ENCODE measurements at places on chromosomes 11 and 22.
A peak's percentile ranks its signal among the peaks of the same experiment; 100 is the strongest.

DNA sequence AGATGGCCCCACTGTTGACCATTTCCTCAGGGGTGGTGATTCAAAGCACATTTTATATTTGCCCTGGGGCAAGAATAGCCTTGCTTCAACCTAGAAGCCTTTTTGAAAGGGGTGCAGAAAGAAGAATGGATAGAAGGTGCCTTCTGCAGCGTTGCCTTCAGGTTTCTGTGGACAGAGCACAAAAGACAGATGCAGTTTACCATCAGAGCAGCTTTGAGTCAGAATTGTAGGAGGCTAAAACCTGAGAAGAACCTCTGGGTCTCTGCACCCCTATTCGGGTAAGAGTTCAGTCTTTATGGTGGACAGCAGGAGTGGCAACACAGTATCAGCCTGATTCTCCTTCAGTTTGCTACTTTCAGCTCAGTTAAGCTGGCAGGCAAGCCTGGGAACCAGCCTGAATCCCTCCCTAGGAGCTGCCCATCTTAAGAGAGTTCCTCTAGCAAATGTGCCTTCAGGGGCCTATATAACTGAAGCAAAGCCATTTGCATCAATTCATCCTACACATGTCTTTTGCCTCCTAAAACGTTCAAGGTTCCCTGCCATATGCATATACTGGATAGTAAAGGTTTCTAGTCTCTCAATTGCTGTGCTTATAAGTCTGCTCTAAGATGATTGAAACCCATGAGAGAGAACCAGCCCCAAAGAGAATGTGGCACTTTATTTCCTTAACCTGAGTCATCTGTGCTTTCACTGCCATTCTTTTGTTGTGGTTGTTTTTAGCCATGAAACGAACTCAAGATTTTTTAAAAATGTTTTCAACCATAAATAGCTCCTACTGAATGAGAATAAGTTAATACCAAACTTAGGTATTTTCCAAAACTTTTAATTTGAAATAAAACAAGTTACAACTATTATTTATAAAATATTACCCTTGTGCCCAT, 123.0 kb downstream of the TRIM44 start:
- no peak for DNase-seq

GRCh38 chr11:122850076-122850631, 11.9 kb downstream of the CRTAM start:
- no peak for DNase-seq

DNA sequence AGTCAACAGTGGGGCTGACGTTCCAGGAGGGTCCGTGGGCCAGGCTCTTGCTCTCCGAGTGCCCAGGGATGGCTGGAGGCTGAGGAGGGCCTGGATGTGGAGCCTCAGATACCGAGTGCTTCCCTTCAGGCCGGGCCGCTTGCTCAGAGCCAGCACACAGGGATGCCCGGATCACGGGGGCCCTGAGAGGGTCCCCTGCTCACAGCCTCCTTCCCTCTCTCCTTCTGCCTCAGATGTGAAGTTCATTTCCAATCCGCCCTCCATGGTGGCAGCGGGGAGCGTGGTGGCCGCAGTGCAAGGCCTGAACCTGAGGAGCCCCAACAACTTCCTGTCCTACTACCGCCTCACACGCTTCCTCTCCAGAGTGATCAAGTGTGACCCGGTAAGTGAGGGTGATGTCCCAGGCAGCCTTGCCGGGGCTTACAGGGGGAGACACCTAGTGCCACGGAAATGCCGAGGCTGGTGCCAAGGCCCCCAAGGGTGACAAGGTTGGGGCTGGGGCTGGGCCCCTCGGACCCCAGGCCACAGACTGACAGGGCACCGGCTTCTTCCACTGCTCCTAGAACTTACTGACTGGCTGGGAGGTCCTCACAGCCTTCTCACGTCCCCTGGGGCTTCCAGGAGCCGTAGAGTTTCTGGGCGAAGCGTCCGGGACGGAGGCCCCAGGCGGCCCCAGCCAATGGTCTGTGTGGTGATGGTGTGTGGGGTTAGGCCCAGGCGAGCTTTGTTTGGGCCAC, 7.0 kb downstream of the CCND1 start:
- DNase-seq, result no peak

DNA sequence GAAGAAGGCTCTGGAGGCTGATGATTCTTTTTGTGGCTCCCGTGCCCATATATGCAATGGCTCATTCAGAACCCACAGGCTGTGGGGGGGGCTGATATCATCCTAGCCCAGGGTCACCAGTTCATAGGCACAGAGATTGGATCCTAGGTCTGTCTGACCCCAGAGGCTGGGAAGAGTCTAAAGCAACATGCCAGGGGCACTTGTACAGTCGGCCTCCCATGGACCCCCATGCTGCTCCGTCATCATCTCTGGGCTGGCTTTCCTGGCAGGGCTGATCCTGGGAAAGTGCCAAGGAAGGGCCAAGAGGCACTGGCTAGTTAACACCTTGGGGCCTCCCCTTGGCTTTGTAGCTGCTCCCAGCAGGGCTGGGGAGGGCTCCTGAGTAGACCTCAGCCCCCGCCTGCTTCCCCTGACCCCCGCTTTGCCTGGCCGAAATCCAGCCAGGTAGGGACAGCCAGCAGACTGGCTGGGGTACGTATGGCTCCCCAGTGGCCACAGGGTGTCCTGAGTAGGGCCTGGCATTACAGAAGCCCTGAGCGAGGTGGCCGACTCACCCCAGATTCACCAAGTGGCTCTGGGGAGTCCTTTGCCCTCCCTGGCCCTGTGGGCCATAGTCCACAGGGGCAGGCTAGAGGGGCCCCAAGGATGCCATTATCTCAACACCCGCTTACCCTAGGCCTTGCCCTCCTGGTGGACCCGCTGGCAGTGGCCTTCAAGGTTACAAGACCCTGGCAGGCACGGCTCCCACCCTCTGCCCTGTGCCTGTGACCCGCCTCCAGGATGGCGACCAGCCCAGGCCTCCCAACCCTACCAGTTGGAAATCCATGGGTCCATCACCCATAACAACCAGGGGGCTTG, 22.5 kb downstream of the FADS3 start:
- no peak for DNase-seq

DNA sequence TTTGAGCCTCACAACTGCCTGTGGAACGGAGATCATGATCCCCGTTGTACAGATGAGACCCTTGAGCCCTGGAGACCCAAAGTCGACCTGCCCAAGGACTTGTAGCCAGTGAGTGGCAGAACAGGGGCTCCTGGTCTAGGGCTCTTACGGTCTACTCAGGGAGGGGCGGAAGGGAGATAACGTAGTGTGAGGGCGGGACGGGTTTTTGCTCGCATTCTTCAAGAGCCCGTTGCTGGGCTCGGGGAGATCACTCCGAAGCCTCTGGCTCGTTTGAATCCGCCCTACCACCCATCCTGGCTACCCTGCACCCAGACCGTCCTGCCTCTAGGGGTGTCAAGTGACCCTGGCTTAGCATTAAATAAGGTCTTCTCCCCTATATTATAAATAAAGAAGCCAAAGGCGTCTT, 639 bp downstream of the CRY2 start:
- DNase-seq, result peak; percentile 11

- DNase-seq, result no peak
Measured at GRCh38 chr22:16960220-16960883, 47.7 kb downstream of the GAB4 start.

GRCh38 chr11:43834286-43834685, 46.3 kb upstream of the ALKBH3 start:
- DNase-seq, result no peak

DNA sequence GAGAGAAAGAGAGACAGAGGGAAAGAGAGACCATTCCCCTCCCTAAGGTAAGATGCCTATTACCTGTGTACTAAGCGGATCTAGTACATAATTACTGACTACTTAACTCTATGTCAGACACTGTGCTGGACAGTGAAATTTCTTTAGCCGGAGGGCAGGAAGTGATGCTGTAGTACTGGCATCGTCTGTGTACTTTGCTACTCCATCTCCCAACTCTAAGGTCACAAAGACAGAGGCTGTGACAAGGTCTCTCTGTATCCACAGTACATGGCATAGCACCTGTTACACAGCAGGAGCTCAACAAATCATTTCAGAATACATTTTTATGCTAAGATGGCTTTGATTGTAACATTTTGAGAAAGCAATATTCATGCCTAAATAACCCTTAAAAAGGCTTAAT, 9.0 kb downstream of the BLID start:
- no peak for DNase-seq

- DNase-seq, result no peak
Measured at GRCh38 chr11:116605543-116606459, 167.0 kb downstream of the BUD13 start.

GRCh38 chr11:61164606-61165424, 3.6 kb upstream of the VPS37C start:
- DNase-seq, result no peak

GRCh38 chr11:126054408-126054807, 8.3 kb downstream of the CDON start:
- DNase-seq, result no peak

DNA sequence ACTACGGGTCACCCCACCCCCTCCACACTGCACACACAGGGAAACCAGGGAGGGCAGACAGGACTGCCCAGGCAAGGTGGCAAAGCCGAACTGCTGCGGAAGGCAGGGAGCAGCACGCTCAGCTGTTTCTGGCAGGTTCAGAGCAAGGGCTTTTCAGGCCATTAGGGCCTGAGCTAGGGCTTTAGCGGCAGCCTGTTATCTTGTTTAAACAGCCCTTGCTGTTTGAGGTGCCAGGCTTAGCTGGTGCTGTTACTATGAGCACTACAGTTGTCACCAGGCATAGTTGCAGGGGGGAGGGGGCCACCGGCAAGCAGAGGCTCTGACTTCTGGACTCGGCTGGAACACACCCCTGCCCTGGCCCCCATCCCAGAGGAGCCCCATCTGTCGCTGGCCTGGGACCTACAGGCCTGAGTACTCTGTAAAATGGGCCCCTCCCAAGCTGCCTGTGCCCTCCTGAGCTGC, 34.9 kb downstream of the RSPH14 start:
- DNase-seq, result no peak

DNA sequence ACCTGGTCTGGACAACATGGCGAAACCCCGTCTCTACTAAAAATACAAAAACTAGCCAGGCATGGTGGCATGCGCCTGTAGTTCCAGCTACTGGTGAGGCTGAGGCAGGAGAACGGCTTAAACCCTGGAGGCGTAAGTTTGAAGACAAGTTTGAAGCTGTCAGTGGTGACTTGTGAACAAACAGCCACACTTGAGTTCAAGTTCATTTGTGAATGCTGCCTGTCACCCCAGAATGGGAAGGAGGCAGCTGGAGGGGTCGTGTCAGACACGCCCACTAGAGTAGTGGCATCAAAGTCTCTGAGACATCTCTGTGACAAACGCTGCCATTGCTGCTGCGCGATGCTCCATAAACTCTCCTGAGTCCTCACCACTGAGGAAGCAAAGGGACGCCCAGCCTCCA, 74.2 kb downstream of the DGCR2 start:
- DNase-seq, result no peak

GRCh38 chr22:21455334-21456089, 11.7 kb upstream of the TMEM191C start:
- DNase-seq, result no peak

GRCh38 chr11:117932947-117933346, 3.7 kb upstream of the TMPRSS13 start:
- DNase-seq, result no peak

- DNase-seq, result no peak
Measured at GRCh38 chr11:230431-230830, 5.7 kb downstream of the SIRT3 start.

DNA sequence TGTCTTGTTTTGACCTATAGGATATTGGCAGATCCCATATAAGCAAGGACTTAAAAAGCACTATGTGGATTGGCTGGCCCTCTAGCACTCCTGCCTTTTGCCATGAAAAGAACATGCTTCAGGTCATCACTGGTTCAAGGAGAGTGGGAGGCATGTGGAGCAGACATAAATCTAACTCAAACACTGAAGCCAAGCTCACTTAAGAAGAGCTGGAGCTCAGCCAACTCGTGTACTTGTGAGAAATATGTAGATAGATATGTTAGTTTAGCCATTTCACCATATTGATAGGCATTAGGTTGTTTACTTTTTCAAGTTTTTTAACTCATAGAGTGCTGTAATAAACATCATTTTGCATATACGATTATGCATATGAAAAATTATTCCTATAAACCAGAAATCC, 19.9 kb upstream of the BBOX1 start:
- no peak for DNase-seq

GRCh38 chr22:29756341-29756740, 10.5 kb downstream of the ZMAT5 start:
- no peak for DNase-seq

GRCh38 chr22:37386441-37386840, 40.8 kb downstream of the ELFN2 start:
- no peak for DNase-seq

DNA sequence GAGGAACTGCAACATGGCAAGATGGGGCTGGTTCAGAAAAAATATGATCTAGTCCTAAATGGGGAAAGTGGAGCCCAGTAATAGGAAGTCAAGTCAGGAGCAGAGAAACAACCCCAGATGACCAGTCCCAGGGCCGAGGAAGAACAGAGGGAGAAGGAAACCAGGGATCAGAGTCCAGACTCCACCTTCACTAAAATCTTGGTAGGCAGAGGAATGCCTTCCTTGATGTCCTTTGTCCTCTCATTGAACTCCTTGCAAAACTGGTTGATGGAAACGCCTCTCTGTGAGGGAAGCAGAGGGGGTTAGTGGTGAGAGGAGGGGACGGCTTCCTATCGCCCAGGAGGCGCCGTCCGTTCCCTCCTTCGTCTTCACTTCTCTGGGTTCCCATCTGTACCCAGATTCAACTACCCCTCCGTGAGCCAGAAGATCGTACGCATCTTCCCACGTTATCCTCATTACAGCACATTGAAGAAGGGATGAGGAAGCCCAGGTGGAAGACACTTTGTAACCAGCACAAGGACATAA, 607 bp downstream of the MRPL11 start:
- DNase-seq, result no peak

DNA sequence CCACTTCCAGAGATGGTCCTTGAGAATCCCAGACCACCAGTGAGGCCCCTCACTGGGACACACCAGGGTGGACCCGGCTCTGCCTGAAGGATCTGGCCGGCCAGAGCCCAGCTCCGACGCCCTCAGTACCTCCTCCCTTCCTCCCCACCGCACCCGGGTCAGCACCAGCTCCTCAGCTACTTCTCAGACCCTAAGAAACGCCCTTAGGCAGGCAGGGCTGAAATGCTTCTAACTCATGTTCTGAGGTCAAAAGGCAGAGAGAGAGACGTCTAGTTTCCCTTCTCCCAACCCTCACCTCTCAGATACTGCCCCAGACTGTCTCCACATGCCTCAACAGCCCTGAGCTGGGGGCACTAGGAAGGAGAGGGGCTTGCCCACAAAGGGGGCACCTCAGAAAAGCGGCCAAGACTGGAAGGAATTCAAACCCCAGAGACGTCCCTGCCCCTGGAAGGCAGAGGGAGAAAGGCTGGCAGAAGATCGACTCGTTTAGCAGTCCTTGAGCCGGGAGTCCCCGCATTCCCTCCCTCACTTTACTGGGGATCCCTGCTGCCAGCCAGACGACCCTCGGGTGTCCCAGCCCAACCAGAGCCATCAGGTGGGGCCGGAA, 539 bp downstream of the USH1C start:
- no peak for DNase-seq

- DNase-seq, result no peak
Measured at GRCh38 chr11:72807021-72807693, 7.1 kb upstream of the ATG16L2 start.

GRCh38 chr22:45884201-45885062, 92.5 kb downstream of the WNT7B start:
- DNase-seq, result no peak

GRCh38 chr11:67517784-67518552, 5.3 kb downstream of the CABP2 start:
- DNase-seq, result no peak

- DNase-seq, result peak; percentile 16
Measured at GRCh38 chr11:66727282-66728037, 1.6 kb downstream of the SPTBN2 start.

- DNase-seq, result no peak
Measured at GRCh38 chr22:47125603-47126002, 363.2 kb downstream of the TBC1D22A start.

All from T-helper 9 cell (primary cell).